ENCODE measurements at places on chromosomes 11 and 22.
A peak's percentile ranks its signal among the peaks of the same experiment; 100 is the strongest.

GRCh38 chr11:64865286-64866172 is 12.9 kb downstream of the EHD1 start:
- no peak for DNase-seq

- DNase-seq = no peak
These were observed 16.2 kb downstream of the RSPH14 start for GRCh38 chr22:23125512-23126103.

DNA sequence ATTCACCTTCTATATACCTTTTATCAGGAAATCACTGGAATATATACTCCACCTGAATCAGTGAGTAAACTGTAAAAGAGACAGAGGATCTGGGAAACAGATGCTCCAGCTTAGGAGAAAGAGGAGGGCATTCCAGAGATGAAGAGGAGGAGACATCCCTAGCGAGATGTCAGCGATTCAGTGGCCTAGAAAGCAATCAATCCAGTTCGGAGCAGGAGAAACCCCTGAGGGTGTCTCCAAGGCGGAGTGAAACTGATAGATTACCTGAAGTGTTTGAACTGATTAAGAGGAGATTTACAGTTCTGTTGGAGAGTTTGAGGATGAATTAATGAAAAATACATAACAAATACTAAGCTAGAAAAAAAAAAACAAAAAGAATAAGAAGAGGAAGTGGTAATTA is 24.5 kb upstream of the TNRC6B start:
- DNase-seq = no peak

DNA sequence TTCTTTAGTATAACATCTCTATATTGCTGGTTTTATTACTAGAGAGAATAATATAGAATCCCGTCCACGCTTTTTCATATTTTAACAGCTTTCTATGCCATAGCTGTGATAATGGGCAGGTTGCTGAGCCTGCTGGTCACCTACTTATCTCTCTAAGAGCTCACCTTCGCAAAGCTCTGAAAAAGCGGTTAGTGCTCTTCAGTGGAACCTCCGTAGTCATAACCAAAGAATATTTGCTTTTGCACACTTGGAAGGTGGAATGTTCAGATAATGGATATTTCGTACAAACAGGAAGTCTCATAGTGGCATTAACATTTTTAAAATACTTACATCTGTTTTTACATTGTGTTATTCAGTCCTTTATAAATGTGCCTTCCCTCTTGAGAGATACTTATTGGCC is 388.9 kb upstream of the ANO3 start:
- DNase-seq = no peak

- DNase-seq = no peak
These were observed 227.8 kb downstream of the DCDC1 start for GRCh38 chr11:31141789-31142188.

DNA sequence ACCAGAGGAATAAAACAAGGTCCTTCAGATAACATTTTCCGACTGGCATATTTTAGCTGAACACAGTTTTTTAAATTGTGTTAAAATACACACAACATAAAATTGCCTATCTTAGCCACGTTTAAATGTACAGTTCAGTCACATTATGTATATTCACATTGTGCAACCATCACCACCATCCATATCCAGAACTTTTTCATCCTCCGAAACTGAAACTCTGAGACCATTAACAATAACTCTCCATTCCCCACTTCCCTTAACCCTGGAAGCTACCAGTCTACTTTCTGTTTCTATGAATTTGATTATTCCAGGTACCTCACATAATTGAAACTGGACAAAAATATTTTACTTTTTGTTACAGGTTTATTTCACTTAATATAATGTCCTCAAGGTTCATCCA is 213.3 kb downstream of the ETS1 start:
- DNase-seq = no peak

DNA sequence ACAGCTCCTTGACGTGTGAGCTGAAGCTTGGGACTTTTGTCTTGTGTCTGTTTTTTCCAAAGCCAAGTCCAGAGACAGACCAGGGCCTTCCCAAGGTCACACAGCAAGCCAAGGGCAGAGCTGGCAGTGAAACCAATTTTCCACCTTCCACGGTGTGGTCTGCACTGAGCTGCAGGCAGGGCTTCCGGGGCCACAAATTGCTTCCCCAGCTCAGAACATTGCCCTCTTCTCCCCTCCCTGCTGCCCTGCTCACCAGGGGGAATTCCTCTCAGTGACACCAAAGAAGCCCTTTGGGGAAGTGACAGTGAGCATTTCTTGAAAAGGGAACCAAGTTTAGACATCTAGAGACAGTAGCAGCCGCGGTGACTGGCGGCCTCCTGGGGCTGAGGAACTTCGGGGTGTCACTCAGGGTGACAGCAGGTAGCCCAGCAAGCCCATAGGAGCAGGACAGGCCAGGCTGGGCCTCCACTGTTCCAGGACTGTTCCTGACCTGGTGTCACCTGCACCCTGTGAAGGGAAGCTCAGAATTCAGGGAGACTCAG is 9.2 kb downstream of the FXYD2 start:
- DNase-seq = peak; percentile 46

- no peak for DNase-seq
These were observed 60.3 kb downstream of the SYTL2 start for GRCh38 chr11:85750646-85751045.

- no peak for DNase-seq
These were observed 158.0 kb downstream of the DSCAML1 start for GRCh38 chr11:117638911-117639543.

DNA sequence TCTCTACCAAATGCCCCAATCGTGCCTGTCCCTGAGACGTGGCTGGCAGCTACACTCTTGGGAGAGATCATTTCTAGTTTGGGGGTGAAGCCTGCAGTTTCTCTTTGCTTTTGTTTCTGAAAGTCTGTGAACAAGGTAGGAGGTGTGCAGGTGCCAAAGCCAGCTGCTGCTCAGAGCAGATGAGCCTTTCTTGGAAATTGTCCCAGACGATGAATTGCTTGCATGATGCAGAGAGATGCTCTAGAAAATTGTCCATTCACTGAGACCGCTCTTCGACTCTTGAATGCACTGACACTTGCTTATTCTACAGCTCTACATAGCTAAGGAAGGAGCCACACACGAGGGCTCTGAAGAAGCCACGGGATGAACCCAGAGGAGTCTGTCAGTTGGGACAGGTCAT is 225.6 kb upstream of the E2F8 start:
- no peak for DNase-seq

GRCh38 chr22:23120415-23120899 is 21.3 kb downstream of the RSPH14 start:
- no peak for DNase-seq

Data from stimulated activated CD4-positive, alpha-beta T cell treated with anti-CD3 and anti-CD28 coated beads, Interleukin-1b, Interleukin-23, amount 100 ng/mL, for 1 hour (primary cell).